ENCODE measurements at places on chromosomes 2 and 18.

GRCh38 chr2:1618191-1618961 is 125.9 kb downstream of the PXDN start:
- H3K27ac ChIP-seq: no peak overlapping the region
- no peak overlapping the region for H3K4me3 ChIP-seq
- H3K4me1 ChIP-seq: no peaks in the 10 kb centered on the region
- no peaks in the 10 kb centered on the region for H3K27me3 ChIP-seq
- DNase-seq: no peak

DNA sequence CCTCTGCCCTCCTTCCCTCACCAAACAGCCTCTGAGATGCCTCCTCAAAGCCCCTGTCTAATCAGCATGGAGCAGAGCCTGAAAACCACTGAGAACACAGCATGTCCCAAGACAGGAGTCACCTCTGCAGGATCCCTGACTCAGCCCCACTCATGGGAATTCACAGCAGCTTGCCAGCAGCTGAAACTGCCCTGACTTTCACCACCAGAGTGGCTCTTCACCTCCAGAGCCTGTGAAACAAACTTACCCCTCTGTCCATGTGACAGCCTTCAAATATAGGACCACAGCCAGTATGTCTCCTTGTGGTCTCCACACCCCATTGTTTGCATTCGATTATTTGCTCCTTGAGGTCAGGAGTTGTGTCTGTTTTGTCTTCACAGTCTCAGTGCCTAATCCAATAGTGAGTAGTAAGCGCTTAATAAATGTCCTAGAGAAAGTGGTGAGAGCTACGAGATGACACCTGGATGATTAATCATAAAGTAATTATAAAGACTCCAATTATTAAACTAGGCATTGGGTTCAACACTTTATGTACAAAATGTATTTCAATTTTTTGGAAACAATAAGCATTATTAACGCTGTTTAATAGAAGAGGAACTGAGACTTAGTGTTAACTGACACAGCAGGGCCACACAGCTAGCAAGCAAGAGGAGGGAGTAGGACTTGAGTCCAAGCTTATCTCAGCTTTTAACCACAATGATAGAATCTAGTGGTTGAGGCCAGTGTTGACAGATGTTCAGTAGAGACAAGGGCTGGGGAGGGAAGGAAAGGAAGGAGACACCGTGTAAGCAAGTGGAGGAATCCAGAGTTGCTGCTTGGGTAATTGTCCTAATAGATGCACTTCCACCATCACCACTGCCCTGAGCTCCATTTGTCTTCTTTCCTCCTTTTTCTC is 358.7 kb upstream of the TNP1 start:
- no peak overlapping the region for H3K27ac ChIP-seq
- no peaks in the 10 kb centered on the region for H3K27me3 ChIP-seq
- no peaks in the 10 kb centered on the region for H3K36me3 ChIP-seq
- peak; percentile 61 for DNase-seq

- H3K36me3 ChIP-seq: no peaks in the 10 kb centered on the region
- H3K4me1 ChIP-seq: no peaks in the 10 kb centered on the region
- H3K27ac ChIP-seq: no peak overlapping the region
- no peaks in the 10 kb centered on the region for H3K27me3 ChIP-seq
- H3K4me3 ChIP-seq: no peak overlapping the region
These were observed 24.5 kb upstream of the PPP4R1 start for GRCh38 chr18:9638886-9639285.

GRCh38 chr2:118291251-118291880 is 203.1 kb downstream of the INSIG2 start:
- H3K4me1 ChIP-seq: no peaks in the 10 kb centered on the region
- H3K27me3 ChIP-seq: peaks cover 3% of the 10 kb centered on the region
- H3K4me3 ChIP-seq: no peak overlapping the region
- H3K27ac ChIP-seq: no peak overlapping the region

All from aorta (tissue), 5 donors.